ENCODE measurements at places on chromosomes 16 and 17.

GRCh38 chr17:29514792-29515191 lies 52.0 kb downstream of the ABHD15 start:
- DNase-seq, result no peak

- no peak for DNase-seq
Measured at GRCh38 chr16:30434852-30435251, 5.0 kb upstream of the DCTPP1 start.

- DNase-seq, result no peak
Measured at GRCh38 chr16:75250809-75251279, 580 bp downstream of the BCAR1 start.

DNA sequence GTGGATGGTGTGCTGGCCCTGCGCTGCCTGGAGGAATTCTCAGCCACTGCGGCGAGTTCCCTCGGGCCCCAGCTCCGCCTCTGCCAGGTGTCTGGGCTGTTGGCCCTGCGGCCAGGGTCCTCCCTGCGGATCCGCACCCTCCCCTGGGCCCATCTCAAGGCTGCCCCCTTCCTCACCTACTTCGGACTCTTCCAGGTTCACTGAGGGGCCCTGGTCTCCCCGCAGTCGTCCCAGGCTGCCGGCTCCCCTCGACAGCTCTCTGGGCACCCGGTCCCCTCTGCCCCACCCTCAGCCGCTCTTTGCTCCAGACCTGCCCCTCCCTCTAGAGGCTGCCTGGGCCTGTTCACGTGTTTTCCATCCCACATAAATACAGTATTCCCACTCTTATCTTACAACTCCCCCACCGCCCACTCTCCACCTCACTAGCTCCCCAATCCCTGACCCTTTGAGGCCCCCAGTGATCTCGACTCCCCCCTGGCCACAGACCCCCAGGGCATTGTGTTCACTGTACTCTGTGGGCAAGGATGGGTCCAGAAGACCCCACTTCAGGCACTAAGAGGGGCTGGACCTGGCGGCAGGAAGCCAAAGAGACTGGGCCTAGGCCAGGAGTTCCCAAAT lies 1.3 kb upstream of the TNFSF13 start:
- no peak for DNase-seq

GRCh38 chr16:3935921-3936320 lies 55.4 kb upstream of the CREBBP start:
- no peak for DNase-seq

- no peak for DNase-seq
Measured at GRCh38 chr16:78094166-78094565, 5.3 kb upstream of the WWOX start.

DNA sequence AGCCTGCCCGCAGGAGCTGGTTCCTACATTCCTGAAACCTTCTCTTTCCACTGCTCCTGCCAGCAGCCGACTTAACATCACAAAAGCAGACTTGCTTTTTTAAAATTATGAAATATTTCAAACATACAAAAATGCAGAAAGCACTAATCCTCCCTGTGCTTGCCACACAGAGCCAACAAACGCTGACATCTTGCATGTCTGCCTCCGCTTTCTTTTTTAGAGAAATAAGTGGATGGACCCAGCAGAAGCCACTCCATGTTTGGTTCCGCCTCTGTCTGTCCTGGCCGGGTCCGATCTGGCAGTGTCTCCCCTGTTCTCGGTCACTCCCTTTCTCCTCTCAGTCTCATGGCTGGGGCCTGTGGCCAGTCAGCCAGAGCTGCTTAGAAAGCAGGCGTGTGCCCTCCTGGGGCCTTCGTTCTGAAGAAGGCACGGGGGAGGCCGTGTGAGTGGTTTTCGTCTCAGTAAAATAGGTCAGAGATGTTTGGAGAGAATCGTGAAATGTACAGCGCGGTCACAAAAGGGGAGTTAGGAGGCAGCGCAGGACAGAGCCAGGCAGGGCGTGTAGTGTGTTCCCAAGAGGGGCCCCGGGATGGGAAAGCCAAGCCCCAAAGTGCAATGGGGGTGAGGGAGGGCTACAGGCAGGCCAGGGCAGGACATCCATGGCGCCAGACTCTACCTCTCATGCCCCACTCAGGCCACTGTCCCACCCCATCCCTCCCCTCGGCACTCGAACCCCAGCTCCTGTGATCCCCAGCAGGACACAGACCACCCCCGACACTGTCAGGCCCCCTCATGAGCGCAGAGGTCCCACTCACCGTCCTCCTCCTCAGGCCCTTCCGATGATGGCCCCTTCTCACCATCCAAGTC lies 23.2 kb downstream of the MXRA7 start:
- no peak for DNase-seq

GRCh38 chr17:76458580-76459490 lies 5.9 kb upstream of the UBE2O start:
- DNase-seq, result no peak

- DNase-seq, result no peak
Measured at GRCh38 chr16:51641191-51641765, 490.2 kb upstream of the SALL1 start.

GRCh38 chr17:40121181-40122135 lies at the start of gene MSL1:
Gene MSL1 (plus strand): TSS chr17:40121971. CDS start chr17:40122613, 642 bp downstream.
- no peak for DNase-seq

DNA sequence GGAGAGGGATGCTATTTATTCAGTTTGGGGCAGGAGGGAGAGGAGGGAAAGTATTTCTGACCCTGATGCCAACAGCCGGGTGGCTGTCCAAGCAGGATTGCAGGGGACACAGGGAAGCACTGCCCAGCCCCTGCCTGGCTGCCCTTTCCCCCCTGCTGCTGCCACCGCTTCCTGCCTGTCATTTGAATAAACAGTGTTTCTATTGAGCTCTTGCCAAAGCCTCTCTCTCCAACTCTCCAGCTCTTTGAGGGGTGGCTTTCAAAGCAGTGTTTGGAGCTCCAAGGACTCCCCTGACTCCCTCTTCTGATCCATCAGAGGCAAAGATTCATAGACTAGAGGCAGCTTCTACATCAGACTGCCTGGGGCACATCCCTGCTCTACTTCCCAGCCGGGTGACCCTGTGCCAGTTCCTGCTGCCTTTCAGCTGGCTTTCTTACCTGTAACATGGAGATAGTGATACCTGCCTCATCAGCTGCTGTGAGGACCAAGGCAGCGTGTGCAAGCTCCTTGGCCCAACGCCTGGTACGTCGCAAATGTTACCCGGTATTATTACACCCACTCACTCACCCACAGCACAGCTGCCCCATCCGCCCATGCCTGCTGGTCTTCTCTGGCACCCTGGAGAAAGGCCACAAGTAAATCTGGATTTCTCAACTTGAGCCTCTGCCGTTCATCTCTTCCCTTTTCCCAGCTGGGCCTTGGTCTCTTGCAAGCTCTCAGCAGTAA lies 9.5 kb downstream of the PROCA1 start:
- DNase-seq, result no peak

DNA sequence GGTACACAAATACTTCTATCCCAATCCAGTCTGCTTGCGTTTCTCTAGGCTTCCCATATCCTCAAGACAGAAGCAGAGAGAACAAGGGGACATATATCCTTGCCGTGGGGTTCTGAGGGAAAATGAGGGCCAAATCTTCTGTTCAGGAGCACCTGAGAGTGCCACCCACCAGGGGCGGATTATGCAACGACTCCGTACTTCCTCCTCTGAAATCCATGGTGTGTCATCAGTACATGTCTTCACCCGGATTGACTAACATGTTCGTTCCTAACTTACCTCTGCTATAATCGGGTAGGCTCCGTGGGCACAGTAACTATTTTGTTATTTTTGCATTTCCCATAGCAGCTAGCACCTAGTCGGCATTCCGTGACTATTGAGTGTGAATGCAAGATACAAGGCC lies 7.8 kb upstream of the ZNF200 start:
- DNase-seq, result no peak

DNA sequence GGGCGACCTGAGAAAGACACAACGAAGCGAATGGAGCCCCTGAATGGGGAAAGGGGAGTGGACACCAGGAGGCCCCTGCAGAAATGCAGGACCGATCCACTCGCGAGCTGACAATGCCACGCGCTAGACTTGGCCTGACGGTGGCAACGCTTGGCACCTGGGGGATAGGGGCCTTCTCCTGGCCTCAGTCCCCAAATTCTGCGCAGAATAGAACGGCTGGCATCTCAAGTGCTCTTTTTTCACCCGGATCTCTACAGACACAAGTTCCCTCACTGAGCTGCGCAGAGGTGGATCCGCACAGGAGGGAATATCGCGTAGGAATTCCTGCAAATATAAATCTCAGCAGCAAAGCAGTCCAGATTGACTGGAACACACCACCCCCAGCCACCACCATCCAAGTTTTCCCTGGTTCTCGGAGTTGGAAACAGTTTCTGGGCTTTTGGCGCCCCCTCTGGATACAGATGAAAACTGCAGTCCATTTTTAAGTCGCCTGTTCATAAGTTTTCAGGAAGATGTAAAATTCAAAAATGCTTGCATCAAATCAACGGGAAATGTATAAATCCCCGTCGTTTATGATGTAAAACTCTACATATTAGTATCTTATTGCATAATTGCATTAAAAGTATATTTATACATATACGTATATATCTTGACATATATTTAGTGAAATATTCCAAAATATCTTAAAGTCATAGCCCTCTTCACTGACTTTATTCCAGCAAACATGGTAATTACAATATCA lies 2.3 kb upstream of the SOX9 start:
- no peak for DNase-seq

GRCh38 chr16:81738783-81739496 lies 40.2 kb upstream of the PLCG2 start:
- DNase-seq, result no peak

DNA sequence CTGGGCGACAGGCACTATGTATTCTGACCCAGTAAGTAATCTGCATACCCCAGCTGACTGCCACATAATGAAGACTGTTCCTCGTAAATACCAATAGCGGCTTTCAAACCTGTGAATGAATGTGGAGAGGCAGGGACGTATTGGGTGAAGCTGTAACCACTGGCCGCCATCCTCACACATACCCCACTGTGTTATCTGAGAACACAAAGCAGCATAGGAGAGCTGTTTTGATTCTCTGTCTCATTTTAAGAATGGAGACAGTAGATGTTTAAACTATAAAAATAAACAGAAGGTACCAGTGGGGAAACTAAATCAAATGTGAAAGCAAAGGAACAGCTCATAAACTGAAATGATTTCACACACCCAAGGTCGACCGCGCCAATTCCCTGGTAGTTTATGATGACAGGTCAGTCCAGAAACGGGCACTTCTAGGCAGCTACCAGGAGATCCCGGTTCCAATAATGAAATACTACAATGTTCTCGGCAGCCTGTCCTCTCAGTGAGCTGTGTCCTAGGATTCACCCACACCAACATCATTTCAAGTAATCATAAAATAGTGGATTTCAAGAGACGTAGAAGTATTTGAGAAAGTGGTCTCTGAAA lies 109.7 kb downstream of the ADCY9 start:
- no peak for DNase-seq

DNA sequence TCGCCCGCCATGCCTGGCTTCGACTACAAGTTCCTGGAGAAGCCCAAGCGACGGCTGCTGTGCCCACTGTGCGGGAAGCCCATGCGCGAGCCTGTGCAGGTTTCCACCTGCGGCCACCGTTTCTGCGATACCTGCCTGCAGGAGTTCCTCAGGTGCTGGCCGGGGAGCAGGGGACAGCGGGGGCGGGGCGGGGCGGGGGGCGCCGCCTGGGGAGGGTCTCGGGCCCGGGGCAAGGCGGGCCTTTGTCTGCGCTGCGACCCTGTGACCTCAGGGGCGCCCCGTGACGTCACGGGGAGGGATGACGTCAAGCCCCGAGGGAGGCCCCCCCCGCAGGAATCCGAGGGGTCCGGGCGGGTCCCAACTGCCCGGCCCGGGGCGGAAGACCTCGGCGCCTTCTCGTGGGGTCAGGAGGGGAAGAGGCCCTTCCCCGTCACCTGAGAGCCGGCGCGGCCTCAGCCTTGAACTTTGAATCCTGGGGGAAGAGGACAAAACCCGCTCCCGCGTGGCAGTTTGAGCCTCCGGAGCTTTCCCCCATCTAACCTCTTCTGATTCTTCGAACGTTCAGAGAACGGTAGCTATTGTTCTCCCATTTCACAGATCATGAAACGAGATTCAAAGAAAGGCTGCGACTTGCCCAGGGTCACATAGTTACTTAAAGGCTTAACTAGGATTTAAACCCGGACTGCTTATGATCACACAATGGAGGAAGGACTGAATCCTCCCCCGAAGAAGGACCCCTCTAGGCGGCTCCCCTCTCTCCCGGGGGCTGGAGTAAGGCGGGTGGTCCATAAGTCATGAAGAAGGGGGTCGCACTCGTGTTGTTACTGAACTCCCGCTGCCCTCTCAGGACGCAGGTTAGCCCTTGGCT lies 527 bp downstream of the TRAF4 start:
- no peak for DNase-seq

GRCh38 chr17:77287432-77288068 lies 146.8 kb downstream of the SEC14L1 start:
- peak; percentile 70 for DNase-seq

DNA sequence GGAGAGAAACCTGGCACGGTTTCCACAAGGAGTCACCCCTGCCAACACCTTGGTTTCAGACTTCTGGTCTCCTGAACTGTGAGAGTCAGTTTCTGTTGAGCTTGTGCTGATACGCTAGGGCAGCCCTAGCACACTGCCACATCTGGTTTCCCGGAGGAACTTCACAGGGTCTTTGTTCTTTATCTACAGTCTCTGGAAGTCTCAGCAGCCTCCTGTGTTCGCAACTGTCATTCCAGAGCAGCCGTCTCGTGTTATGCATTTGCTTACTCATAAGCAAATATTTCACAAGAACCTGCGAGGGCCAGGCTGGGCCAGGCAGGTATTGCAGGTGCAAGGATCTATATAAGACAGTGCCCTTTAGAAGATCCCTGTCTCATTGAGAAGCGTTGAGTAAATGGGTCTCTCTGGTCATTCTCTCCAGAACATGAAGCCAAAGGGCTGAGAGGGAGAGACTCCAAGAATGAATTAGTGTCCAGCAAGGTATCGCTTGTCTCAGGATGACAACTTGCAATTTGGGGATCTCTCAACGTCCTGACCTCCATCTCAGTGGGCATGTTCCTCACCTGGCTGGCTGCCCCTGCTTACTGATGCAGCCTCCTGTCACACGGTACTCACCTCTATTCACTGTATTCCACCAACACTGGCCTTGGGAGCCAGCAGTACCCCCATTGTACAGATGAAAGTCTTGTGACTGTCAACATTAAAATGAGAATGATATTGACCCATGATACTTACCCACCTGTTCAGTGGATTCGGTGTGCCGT lies 141.2 kb downstream of the WWOX start:
- no peak for DNase-seq

DNA sequence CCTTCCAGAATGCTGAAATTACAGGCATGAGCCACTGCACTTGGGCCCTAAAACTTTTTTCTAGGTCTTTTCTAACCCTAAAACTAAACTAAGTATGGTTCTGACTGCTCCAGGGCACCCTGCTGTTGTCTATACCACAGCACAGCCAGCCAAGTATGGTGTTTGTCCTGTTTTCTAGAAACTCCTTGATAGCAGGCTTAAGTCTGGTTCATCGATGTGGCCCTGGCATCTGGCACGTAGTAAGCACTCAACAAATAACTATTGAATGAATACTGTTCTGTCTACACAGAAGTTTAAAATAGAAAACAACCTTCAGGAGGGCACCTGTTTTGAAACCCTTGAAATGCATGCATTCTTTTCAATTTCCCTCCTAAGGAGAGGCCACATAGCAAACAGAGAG lies 44.5 kb upstream of the AKAP1 start:
- DNase-seq, result no peak

GRCh38 chr16:1510941-1511351 lies 17.8 kb downstream of the TELO2 start:
- no peak for DNase-seq

- DNase-seq, result no peak
Measured at GRCh38 chr17:5582209-5583185, 1.8 kb downstream of the NLRP1 start.

- DNase-seq, result no peak
Measured at GRCh38 chr17:15175356-15175755, 89.8 kb downstream of the PMP22 start.
